Head of caudate nucleus (tissue), 42 donors: ENCODE measurements at places on chromosomes 6 and 20.

- no peak for DNase-seq
These were observed 20.7 kb upstream of the BPI start for GRCh38 chr20:38283236-38283635.

DNA sequence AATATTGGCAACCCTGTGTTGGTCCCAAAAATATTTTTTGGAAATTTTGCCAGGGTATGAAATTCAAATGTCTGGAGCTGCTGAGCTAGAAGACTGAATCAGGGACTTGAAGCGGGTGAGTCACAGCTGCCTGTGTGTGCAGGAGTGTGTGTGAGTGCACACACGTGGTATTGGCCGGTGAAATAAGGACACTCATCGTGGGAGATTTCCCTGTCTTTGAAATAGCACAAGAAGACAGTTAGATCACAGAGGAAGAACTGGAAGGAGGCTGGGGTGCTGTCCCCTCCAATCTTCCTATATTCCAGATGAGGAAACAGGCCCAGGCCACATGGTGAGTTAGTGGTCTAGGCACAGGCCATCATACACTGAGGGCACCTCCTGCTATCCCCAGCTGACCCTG, 123.8 kb upstream of the MLN start:
- peak; percentile 60 for DNase-seq

DNA sequence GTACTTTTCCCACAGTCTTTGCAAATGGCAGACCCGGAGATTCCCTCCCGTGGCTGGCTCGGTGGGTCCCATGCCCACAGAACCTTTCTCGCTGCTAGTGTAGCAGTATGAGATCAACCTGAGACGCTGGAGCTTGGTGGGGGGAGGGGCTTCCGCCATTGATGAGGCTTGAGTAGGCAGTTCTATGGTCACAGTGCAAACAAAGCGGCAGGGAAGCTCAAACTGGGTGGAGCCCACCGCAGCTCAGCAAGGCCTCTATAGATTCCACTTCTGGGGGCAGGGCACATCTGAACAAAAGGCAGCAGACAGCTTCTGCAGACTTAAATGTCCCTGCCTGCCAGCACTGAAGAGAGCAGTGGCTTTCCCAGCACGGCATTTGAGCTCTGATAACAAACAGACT, 186.0 kb upstream of the KCNK16 start:
- DNase-seq: no peak

GRCh38 chr6:15672291-15672690, 9.5 kb upstream of the DTNBP1 start:
- DNase-seq: no peak

DNA sequence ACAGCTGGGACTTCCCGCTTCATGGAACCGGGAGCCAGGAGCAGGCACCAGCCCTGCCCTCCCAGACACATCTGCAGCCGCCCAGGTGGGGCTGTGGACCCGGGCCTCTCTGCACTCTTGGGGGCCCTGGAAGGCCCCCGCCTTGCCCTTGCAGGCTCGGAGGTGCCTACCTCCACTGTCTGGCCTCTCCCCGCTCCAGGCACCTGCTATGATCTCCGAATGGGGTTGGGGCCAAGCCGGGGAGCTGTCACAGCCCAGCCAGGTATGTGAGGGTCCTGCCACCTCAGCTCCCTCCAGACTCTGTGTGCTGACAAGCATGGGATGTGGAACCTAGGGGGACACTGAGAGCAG, 54.0 kb downstream of the GMDS start:
- no peak for DNase-seq

GRCh38 chr6:126664271-126664670, 324.4 kb downstream of the CENPW start:
- no peak for DNase-seq

GRCh38 chr6:55518529-55519060, 60.4 kb downstream of the HMGCLL1 start:
- DNase-seq: no peak

DNA sequence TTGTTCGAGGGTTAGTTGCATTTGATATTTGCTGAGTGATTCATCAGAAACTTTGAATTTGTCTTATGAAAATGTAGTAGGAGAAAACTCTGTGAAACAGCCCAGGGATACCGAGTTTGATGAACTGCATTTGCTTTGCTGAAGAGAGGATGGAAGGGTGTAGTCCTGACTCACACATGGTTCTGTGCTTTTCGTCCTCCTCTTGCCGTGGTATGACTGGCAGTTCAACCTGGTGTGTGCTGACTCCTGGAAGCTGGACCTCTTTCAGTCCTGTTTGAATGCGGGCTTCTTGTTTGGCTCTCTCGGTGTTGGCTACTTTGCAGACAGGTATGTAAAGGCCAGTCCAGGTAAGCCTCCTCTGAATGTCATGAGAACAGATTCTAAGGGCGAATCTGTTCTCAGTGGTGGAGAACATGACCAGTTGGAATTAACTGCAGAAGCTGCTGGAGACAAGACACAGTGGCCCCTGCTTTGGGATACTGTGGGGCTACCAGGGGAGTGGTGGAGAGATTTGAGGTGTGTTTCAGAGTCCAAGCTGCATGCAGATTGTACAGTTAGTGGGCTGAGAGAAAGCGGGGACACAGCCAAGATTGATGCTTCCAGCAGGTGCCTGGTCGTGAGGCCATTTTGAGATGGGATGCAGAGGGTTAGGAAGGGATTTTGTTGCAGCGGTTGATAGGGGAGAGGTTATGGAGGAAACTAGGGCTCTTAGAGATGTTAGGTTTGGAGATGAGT, 8.4 kb downstream of the SLC22A1 start:
- no peak for DNase-seq

DNA sequence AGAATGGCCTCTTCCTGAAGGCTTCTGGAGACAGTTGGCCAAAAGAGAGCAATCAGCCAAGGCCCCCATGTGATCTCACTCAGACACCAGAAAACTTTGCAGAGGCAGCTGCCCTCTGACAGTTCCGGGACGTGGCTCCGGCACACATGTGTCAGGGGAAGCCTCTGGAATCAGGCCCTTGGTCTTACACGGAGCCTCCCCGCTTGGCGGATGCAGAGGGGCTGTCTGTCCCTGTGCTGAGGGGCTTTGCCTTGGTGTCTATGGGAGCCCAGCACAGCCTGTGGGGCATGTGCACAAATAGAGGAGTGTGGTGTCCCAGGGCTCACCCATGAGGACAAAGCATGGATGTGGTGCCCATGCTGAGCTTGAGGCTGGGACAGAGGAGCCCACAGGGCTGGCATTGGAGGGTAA, 13.8 kb downstream of the SIGLEC1 start:
- no peak for DNase-seq

DNA sequence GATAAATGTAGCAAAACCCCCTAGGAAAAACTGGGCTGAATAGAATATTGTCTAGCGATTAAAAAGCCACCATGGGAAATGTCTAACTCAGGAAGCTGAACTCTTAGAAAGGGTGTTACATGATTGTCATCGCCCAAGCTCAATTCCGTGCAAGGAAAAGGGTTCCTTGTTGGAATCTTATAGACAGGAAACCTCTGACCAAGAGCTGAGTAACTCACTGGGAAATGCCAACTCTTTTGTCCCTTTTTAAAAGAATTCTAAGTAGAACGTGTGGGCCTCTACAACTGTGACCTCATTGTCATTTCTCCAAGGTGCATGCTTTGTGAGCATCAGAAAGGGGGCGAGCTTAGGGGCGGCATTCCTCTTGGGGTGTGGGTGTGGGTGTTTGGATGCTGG, 88.1 kb downstream of the SYNJ2 start:
- DNase-seq: no peak

GRCh38 chr6:57147955-57148858, 23.9 kb upstream of the BAG2 start:
- DNase-seq: no peak

GRCh38 chr20:57738484-57738883, 28.7 kb upstream of the PMEPA1 start:
- no peak for DNase-seq

DNA sequence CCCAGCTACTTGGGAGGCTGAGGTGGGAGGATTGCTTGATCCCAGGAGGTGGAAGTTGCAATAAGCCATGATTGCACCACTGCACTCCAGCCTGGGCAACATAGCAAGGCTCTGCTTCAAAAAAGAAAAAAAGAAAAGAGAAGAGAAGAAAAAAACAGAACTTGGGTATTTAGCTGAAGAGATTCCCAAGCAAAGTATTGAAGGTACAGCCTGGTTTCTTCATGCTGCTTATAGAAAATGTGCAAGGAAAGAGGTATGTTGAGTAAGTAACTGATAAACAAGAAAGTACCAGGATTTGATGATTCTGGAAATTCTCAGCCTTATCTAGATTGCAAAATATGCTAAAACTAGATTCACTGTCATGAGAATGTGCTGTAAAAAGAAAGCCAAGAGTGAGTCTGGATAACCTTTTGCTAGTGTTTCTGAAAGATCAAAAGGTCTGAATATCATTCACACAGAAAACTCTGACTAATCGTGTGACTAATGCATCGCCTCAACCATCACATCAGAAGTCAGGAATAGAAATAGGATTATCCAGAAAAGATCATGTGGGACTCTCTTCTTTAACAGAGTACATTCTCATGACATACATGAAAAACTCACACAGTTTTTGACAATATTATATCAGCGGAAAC, 32.4 kb upstream of the NOP56 start:
- DNase-seq: peak; percentile 49
